ENCODE measurements at places on chromosomes 6 and 20.
A peak's percentile ranks its signal among the peaks of the same experiment; 100 is the strongest.

DNA sequence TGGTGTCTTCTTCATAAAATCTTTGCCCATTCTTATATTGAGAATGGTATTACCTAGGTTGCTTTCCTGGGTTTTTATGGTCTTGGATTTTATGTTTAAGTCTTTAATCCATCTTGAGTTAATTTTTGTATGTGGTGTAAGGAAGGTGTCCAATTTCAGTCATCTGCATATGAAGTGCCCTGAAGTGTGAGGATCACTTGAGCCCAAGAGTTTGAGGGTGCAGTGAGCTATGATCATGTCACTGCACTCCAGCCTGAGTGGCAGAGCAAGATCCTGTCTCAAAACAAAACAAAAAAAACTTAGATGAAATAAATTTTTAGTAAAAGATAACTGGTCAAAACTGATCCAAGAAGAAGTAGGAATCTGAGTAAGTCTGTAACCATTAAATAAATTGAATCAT is 215.4 kb downstream of the TBC1D7 start:
- DNase-seq = no peak

- DNase-seq = peak; percentile 62
These were observed 122.9 kb downstream of the FAM120B start for GRCh38 chr6:170429450-170429849.

GRCh38 chr6:36443471-36444428 is 950 bp downstream of the KCTD20 start:
- DNase-seq = peak; percentile 75

DNA sequence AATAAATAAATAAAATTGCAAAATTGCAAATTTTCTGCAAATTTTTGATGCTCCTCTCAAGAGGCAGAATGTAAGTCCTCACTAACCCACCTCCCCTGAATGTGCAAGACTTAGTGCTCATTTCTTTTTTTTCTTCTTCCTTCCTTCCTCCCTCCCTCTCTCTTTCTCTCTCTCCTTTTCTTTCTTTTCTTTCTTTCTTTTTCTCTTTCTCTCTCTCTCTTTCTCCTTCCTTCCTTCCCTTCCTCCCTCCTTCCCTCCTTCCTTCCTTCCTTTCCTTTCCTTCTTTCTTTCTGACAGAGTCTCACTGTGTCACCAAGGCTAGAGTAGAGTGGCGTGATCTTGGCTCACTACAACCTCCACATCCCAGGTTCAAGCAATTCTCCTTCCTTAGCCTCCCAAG is 60.1 kb downstream of the ZNF217 start:
- DNase-seq = no peak

- no peak for DNase-seq
These were observed 742.0 kb downstream of the KIF16B start for GRCh38 chr20:15831201-15831600.

- no peak for DNase-seq
These were observed 4.6 kb downstream of the MDC1 start for GRCh38 chr6:30712441-30712945.

GRCh38 chr6:80618953-80619352 is 512.5 kb downstream of the BCKDHB start:
- no peak for DNase-seq

DNA sequence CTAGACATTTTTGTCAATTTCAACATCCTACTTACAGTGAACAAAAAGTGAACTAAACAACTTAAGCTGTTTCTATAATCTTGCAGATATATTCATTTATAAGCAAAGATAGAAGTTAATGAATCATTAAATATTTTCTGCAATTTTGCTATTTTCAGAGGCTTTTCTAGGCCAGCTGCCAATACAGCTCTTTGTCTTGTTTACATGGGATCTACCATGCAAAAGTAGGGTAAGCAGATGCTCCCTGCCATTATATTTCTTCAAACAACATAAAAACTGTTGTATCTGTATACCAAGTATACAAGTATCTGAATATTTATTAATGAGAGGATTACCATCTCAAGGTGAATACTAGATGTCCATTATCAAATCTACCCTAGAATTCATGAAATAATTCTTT is 15.4 kb downstream of the PNISR start:
- DNase-seq = no peak

DNA sequence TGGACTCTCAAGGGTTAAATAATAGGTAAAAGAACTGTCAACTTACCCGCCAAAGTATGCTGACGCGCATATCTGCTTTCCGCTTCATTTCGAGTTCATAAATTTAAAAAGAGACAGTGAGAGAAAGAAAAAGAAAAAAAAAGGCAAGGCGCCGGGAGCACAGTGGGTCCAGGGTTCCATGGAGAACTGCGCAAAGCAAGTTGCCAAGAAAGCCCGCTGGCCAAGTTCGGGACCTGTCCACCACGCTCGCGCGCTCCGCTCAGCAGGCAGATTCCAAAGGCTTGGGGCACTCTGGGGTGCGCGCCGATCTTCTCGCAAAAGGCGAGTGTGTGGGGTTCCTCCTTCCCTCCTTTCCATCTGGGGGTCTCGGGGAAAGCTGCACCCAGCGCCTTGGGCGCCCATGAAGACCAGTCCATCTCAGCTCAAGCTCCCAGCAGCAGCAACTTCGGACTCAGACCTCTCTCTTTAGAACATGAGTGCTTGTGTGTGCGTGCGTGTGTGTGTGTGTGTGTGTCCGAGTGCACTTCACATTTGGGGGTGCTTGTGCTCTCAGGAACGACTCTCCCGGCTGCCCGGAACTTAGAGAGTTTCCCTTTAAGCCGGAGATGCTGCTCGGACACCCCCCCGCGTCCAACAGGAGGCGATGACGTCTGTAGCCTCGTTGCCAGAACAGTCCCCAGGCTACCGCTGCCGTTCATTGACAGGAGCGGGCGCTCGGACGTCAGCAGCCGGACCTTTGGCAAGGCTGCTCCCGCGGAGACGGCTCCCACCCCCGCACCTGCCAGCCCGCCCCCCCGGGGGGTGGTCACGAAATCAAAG is 180.0 kb downstream of the TBXT start:
- DNase-seq = peak; percentile 86

DNA sequence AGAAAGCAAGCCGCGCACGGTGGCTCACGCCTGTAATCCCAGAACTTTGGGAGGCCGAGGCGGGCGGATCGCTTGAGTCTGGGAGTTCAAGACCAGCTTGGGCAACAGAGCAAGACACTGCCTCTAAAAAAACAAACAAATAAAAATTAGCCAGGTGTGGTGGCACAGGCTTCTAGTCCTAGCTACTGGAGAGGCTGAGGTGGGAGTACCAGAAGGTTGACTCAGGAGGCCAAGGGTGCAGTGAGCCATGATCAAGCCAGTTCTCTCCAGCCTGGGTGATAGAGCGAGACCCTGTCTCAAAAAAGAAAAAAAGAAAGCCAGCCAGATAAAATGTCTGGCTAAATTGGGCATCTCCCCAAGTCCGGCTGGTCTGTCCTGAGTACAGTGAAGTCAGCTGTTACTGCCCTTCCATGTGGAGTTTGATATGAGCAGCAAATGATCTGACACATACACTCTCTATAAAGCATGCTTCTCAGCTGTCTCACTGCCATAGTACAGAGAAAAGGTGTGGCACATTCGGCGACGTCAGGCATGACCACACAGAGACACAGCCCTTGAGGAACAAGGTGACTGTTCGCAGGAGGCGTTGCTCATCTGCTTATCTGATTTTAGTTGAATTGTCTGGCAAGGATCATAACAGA is 13.0 kb downstream of the CD83 start:
- no peak for DNase-seq

DNA sequence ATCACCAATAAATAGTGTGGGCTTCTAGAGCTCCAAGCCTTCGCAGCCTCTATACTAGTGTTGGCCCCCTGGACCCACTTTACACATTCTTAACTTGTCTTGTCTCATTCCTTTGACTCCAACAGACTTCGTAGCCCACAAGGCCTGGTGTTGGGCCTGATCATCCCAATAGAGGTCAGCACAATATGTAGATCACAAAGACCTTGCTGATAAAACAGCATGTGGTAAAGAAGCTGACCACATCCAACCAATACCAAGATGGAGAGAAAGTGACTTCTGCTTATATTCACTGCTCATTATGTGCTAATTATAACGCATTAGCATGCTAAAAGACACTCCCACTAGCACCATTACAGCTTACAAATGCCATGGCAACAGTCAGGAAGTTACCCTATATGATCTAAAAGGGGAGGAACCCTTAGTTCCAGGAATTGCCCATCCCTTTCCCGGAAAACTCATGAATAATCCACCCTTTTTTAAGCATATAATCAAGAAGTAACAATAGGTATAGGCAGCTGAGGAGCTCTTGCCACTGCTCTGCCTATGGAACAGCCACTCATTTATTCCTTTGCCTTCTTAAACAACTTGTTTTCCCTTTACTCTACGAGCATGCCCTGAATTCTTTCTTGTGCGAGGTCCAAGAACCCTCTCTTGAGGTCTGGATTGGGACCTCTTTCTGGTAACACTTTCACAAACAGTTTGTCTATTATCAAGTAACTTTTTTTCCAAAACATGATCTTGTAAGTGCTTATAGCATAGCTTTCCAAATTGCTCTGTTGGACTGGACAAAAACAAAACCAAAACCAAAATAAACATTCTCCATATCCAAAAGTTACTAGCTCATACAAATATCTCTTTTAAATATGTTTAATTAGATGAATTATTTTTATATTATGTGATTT is 54.6 kb upstream of the ECHDC1 start:
- no peak for DNase-seq

GRCh38 chr6:108531332-108531731 is 29.4 kb upstream of the FOXO3 start:
- peak; percentile 62 for DNase-seq

DNA sequence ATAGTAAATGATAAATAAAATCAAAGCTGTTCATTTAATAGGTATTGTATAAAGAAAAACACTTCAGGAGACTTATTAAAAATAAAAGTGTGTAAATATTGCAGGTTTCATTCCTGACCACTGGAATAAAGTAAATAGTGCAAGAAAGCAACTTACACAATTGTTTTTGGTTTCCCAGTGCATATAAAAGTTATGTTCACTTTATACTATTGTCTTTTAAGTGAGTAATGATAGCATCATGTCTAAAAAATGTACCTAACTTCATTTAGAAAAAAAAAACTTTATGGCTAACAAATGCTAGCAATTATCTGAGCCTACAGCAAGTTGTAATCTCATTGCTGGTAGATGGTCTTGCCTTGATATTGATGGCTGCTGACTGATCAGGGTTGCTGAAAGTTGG is 726.6 kb upstream of the POU3F2 start:
- no peak for DNase-seq

GRCh38 chr6:108442770-108443520 is 117.8 kb upstream of the FOXO3 start:
- no peak for DNase-seq

- no peak for DNase-seq
These were observed 150.8 kb downstream of the ASCC3 start for GRCh38 chr6:100730001-100730980.

DNA sequence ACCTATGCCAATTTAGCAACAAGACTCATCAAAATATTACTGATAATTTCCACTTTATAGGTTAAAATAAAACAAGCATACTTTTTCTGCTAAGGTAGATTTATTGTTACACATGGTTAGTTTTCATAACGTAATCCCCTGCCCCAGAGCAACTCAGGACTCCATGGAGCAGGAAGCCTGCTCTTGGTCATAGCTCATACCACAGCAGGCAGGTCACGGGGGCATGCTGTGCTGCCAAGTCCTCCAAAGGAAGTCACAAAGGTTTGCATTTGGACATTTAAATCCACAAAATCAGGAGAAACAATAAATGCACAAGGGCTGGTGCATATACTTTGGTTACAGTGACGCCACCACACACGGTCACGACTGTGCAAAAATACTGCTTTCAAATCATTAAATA is 12.5 kb downstream of the GZF1 start:
- no peak for DNase-seq

DNA sequence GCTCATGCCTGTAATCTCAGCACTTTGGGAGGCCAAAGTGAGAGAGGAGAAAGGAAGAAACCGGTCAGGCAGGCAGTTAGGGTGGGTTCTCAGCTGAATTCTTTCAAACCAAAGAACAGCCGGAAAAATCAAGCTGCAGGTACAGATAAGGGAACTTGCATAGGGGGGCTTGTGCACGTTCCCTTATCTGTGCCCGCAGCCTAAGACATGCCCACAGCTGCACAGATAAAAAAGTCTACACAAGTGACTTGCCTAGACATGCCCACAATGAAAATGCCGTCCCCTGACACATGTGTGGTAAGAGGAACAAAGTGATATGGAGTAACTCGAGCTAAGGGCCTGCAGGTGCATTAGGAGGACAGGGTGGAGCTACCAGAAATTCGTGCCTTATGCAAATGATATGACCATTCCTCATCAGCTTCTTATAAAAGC is 175.8 kb upstream of the SALL4 start:
- DNase-seq = no peak

DNA sequence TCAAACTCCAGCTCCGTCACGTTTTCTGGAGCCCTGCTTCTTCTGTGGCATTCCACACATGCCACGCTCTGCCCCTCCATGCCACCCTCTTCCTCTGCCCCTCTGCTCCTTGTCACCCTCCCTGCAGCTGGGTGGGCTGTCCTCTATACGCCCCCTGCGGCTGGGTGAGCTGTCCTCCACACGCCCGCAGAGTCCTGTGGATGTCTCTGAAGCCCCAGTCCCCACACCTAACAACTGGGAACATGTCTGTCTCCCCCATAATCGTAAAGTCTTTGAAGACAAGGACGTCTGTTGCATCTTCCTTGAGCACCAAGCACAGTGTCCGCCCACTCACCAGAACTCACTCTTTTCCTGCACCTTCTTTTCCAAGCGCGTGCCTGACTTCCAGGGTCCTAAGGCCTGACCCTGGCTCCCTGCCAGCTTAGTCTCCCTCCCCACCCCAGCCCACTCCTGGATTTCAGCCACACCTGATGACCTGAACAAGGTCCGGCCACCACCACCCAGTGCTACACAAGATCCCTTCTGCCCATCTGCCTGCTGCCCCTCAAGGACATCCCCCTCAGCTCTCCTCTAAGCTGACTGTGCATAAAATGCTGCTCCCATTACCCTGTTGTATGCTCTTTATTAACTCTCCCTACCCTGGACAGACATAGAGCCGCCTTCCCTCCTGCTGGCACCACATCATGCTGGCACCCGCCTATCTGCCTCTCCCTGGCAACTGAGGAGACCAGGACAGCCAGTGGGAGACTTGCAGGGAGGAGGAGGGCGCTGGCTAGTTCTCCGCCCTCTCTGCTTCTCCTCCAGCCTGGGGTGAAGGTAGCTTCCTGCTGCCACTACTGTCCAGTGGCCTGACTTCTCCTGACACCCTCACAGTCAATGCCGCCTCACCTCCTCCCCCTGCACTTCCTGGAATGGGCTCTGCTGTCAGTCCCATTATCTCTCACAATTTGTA is 10.7 kb upstream of the PRR18 start:
- DNase-seq = peak; percentile 65

DNA sequence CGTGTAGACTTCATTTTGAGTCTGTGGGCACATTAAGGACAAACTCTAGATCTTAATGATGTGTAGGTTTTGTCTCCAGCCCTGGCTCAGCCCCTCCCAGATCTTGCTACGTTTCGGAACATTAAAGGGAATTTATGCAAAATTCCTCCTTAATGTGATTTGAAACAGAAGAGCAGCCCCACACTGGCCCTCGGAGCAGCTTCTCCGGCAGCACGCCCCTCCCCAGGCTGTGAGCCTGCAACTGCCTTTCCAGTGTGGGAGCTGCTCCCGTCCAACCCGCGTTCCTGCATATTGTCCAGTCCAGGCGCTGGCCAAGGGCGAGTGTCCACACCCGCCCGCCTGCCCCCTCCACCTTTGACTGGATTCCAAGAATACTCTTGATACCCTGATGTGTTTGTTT is 257.2 kb downstream of the TAF4 start:
- DNase-seq = no peak
